ENCODE measurements at places on chromosomes 4 and X.

- DNase-seq, result no peak
Measured at GRCh38 chrX:17836830-17837229, 24.3 kb downstream of the RAI2 start.

- no peak for DNase-seq
Measured at GRCh38 chr4:31877429-31877828, 1157.3 kb downstream of the PCDH7 start.

DNA sequence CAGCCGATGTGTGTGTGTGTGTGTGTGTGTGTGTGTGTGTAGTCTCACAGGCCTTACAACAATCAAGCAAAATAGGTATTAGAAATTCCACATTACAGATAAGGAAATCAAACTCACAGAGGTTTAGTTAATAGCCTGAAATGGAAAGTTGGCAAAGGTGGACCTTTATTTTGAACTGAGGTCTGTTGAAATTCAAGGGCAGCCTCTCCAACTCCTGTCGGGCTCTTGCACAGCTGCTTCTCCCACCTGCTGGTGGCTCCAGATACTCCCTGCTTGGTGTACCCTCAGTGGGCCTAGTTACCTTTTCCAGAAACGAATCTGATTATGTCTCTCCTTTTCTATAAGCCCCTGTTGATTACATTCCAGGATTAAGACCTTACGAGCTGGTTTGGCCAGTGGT, 195.9 kb downstream of the MGST2 start:
- DNase-seq, result no peak

DNA sequence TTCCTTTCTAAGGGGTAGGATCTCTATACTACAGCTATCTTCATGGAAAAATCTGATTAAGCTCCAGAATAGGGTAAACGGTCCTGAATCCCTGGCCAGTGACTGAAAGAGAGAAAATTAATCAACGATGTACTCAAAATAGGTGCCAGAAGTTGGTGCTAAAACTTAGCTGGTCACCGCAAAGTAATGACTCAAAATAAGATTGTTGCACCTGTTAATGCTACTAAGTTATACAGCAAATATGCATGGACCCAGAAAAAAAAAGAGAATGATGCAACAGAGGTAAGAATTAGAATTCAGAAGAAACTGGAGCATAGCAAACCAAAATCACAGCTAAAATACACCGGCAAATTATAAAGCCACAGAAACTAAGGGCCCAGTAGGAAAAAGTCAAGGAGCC, 239.7 kb upstream of the FAM241A start:
- no peak for DNase-seq

- no peak for DNase-seq
Measured at GRCh38 chr4:163048447-163048846, 118.2 kb downstream of the NAF1 start.

DNA sequence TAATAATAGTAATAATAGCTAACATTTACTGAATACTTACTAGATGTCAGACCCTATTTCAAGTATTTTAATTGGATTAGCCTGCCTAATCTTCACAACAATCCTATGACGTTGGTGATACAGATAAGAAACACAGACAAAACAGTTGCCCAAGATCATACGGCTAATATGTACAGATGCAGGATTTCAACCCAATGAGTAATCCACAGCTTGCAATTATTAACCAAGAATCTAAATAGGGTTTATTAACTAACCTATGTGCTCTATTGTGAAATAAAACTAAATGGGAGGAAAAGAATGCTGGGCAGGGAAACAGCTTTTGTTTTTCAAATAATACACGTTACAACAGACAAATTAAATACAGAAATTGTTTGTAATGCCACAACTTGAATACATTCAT, 23.4 kb downstream of the FBXO8 start:
- no peak for DNase-seq

GRCh38 chr4:183469936-183470335, 25.5 kb downstream of the CDKN2AIP start:
- no peak for DNase-seq

- no peak for DNase-seq
Measured at GRCh38 chr4:120007191-120007871, 59.3 kb downstream of the MAD2L1 start.

DNA sequence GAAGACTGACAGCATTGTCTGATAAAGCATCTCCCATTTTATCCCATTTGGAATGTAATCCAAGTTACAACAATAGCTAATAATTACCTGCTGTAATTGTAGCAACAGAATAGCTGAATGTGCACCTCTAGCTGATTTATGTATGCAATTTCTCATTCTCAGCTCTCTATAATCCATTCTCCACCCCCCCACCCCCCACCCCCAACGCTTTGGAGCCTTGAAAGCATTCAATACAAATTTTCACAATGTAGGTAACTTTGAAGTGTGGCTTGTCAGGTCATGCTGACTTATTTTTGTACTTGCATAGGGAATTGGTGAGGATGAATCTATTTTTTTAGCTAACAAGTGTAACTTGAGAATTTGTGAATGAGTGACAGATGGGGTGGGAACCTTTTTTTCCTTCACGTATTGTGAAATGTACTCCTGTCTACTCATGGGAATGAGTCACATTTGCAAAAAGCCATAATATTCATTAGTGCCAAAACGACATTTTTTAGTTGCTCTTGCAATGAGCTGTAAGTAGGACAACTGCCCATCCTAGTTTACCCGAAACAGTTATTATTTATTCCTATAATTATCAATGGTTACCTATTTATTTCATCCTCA, 159.3 kb downstream of the PALLD start:
- DNase-seq, result no peak

- DNase-seq, result no peak
Measured at GRCh38 chr4:94516067-94516466, 64.3 kb downstream of the PDLIM5 start.

GRCh38 chr4:40395908-40396793, 61.0 kb downstream of the CHRNA9 start:
- no peak for DNase-seq

- no peak for DNase-seq
Measured at GRCh38 chr4:82638479-82638878, 76.7 kb upstream of the TMEM150C start.

DNA sequence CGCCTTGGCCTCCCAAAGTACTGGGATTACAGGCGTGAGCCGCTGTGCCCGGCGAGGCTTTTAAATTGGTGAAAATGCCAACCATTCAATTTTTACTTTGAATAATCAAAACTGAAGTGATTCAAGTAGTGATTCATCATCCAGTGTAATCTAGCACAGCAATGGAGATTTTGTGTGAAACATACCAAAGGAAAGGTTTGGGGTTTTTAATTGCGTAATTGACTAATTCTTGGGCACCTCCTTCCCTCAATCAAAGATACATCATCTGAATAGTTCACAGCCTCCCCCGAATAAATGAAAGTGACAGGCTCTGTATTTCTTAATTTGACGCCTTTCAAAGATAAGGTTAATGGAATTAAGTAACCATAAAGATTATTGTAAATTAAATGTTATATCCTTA, 69.0 kb downstream of the DMD start:
- no peak for DNase-seq

DNA sequence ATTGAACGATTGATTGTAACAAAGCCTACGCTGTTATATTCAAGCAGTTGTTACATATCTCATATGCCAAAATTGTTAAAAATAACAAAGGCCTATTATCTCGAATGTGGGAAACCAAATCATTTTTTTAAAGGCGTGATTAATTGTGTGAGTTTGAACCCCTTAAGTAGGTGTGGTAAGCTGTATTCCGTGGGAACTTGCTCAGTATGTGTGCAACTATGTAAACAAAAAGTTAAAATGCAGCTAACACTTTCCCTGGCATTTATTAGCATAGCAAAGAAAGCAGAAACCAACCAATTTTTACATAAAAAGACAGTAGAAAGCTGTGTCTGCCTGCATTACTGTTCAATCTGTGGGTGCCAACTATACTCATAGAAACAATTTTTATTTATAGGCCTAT, 166.0 kb upstream of the HAND2 start:
- DNase-seq, result no peak

- DNase-seq, result no peak
Measured at GRCh38 chrX:154738011-154738738, 12.7 kb downstream of the GAB3 start.
